ENCODE measurements at places on chromosomes 7 and 10. TPM values are rescaled to one million over a fixed set of nuclear protein-coding genes. Genes with fewer than 3 reads are reported as not detected.

DNA sequence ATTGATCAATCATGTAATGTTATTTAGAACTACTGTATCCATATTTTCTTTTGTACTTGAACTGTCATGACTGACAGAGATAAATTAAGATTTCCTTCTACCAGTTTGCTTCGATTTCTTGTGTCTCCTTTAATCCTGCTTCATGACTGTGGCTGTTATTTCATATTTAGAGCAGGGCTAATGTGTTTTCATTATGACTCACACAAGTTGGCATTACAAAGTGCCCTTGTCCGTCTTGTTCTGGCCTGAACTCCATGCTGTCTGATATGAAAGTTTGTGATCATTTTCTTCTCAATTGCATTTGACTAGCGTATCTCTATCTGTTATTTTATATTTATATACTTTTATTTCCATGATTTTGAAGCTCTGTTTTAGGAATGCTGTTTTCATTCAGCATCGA is 344.1 kb upstream of the PRKCQ start:
- no peak for DNase-seq

The DMTF1 gene
- total RNA-seq, result 92.4 TPM

The NUDCD3 gene
- total RNA-seq, result 131 TPM

DNA sequence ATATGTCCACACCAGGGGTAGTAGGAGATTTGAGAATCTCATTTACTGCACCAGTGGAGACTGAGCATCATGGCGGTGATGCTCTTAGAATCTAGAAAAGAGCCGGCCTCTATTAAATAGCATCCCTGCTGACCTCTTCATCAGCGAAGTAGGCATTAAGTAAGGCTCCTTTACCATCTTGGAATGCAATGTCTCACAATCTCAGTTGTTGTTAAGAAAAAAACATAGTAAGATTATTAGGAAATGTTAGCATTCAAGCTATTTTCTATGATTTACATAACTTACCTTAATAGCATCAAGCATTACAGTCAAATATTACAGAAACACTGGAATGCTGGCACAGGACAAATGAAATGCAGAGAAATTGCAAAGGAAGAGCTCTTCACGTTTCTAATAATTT is 54.5 kb downstream of the ORC5 start:
- no peak for DNase-seq

DNA sequence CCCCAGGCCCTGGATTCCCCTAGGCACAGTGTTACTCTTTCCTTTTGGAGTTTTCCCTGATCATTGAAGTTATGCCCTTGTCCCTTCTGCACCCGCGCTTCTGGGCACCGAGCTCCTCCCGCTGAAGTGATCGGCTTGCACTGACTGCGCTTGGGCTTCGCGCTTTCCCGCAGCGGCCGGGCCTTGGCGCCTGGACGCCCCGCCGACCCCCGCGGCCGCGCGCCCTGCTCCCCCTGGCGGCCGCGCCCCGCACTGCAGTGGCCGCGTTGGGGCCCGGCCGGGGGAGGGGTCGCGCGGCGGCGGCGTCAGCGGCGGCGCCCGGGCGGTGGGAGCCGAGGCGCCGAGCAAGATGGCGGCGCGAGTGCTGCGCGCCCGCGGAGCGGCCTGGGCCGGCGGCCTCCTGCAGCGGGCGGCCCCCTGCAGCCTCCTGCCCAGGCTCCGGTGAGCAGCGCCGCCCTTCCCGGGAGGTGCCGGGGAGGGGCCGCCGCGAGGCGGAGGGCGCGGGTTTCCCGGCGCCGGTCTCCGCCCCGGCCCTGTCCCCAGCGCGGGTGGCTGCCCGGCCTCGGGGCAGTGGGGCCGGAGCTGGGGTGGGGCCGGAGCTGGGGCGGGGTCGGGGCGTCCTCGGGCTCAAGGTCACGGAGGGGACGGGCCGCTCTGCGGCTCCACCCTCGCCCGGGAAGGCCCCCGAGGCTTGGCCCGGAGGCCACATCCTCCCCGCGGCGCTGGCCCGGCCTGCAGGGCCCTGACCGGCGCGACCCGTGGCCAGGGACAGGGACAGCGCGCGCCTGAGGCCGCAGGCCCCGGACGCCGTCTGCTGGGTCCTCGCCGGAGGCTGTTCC is at the start of gene NIPSNAP2:
Gene NIPSNAP2, plus strand, starts transcription at position 325 of the 839 bp plus-strand sequence. Its CDS starts 25 bp downstream, at position 350.
- DNase-seq, result peak; percentile 72

The NFE2L3 gene
- 6.3 TPM for total RNA-seq

GRCh38 chr10:77530011-77530410 is 107.6 kb downstream of the KCNMA1 start:
- DNase-seq, result no peak

The GALNT17 gene
- 6.0 TPM for total RNA-seq

DNA sequence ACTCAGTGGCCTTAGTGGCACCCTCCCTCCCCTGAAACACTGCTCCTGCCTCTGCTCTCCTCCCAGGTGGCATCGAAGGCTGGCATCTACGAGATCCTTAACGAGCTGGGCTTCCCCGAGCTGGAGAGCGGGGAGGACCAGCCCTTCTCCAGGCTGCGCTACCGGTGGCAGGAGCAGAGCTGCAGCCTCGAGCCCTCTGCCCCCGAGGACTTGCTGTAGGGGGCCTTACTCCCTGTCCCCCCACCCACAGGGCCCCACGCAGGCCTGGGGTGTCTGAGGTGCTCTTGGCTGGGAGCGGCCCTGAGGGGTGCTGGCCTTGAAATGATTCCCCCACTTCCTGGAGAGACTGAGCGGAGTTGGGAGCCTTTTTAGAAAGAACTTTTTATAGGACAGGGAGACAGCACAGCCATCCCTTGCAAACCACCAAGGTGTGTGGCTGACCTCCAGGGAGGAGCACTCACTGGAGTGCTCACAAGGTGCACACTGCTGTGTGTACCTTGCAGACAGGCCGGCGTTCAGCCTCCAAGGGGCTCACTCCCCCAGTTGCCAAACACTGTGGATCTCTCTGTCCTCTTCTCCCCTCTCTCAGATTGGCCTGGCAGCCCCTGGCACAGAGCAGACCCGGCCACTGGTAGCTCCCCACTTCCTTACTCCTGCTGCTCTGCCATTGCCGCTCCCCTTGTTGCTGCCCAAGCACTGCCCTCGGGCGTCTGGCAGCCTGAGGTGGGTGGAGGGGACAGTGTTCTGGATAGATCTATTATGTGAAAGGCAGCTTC is 35.8 kb downstream of the PRF1 start:
- no peak for DNase-seq

- no peak for DNase-seq
Observed at GRCh38 chr7:108596560-108596959, 26.9 kb downstream of the DNAJB9 start.

DNA sequence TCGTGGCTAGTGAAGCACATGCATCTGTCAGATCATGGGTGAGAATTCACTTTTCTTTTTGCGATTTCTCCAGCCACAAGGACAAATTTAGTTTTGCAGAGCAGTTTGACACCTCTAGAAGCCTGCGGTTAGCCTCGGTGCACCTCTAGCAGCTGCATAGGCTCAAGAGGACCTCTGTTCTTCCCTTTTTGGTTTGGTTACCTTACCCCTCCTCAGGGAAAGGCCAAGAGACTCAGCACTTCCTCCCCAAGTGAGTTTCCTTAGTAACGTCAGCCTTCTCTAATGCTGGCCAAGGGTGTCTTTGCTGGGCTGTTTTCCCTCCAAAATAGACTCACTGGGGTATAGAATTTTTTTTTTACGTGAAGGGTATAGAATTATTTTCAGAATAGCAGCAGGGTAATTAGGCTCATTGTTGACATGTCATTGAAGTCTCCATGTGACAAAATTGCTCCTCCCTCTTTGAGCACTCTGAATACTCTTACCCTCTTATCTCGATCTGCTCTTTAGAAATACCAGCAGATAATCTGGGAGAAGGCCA is 97.8 kb downstream of the AUTS2 start:
- no peak for DNase-seq

- no peak for DNase-seq
Observed at GRCh38 chr10:2734603-2735002, 332.7 kb upstream of the PFKP start.

The PRXL2A gene
- total RNA-seq, result 118 TPM

The GRM3 gene
- total RNA-seq, result not detected

DNA sequence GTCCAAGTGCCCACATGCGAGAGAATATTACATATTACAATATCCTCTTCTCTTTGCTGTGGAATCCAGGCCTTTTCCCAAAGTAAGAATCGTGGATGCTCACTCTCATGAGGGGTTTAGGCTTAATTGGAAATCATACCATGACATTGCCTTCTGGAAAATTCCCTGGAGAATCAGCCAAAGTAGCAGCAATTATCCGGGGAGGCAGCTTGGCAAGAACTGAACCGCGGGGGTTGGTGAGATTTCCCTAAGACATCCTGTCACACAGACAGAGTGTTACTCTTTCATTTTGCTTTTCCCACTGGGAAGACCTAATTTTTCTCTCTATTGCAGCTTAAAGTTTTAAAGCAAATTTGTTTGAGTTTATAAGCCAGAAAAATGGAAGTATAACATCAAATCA is 463.6 kb upstream of the DPP6 start:
- no peak for DNase-seq

- no peak for DNase-seq
Observed at GRCh38 chr7:47400741-47401206, 181.1 kb downstream of the TNS3 start.

- no peak for DNase-seq
Observed at GRCh38 chr7:103990991-103991390, 1.5 kb upstream of the RELN start.

DNA sequence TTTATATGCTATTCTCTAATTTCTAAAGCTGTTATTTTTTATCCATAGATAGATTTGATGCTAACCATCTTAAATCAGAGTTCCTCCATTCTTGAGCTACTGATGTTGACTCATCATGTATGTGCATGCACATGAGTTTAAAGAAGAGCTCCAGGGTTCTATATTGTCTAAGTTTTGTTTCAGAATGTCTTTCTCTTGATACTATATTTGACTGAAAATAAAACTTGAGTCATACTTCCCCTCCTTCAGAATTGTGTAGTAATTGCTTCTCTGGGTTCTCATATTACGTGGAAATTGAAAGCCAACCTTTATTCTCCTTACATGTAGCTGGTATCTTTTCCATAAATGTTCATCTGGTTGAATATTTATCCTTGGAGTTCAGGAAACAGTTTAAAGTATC is 89.4 kb downstream of the LRRTM3 start:
- no peak for DNase-seq

DNA sequence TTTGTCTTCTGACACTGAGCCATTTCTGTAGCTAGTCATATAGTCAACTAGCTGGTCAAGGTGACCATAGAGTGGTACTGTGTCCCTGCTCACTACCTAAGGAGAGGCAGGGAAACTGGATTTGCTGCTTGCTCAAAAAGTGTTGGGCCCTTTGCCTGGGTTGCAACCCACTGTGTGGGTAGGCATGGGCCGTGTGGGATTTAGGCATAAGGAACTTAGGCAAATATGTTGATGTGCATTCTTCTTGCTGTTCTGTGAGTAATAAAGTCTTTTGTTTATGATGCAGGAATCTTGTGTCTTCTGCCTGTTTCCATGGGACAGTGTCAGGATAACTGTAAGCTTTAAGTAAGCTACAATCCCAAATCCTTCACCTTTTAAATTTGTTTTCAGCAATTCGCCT is 23.1 kb upstream of the TCTN3 start:
- no peak for DNase-seq

The GBF1 gene
- 64.4 TPM for total RNA-seq

GRCh38 chr10:113108194-113108835 is 158.3 kb downstream of the TCF7L2 start:
- DNase-seq, result peak; percentile 31

- DNase-seq, result no peak
Observed at GRCh38 chr10:14137391-14137790, 193.3 kb downstream of the FRMD4A start.

DNA sequence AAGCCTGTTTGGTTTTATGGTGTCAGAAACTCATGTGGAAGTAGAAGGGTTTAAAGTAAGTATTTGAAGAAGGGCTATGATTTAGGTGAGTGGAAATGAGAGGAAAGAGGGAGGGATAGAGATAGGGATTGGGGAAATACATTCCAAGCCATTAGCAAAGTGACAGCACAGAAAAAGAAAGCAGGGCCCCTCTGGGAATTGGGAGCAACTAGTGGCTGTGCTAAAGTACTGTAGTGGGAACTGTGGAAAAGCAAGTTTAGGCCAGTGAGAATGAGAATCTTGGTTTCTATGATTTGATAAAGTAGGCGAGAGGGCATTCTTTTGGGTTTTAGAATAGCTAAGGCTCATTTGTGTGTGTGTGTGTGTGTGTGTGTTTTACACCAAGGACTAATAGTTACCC is 5.0 kb downstream of the PRKG1 start:
- no peak for DNase-seq

- DNase-seq, result peak; percentile 73
Observed at GRCh38 chr7:128893251-128894100, 17.0 kb downstream of the KCP start.

DNA sequence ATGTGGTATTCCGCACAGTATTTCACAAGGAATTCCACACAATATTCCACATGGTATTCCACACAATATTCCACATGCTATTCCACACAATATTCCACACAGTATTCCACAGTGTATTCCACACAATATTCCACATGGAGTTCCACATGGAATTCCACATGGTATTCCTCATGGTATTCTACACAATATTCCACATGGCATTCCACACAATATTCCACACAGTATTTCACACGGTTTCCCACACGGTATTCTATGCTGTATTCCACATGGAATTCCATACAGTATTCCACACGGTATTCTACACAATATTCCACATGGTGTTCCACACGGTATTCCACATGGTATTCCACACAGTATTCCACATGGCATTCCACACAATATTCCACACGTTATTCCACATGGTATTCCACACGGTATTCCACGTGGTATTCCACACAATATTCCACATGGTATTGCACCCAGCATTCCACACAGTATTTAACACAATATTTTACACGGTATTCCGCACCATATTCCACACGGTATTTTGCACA is 137.3 kb upstream of the CHST15 start:
- no peak for DNase-seq

The LIPF gene
- total RNA-seq, result not detected

GRCh38 chr7:366161-366803 is 76.3 kb downstream of the FOXL3 start:
- DNase-seq, result no peak

The KIF5B gene
- 88.1 TPM for total RNA-seq

DNA sequence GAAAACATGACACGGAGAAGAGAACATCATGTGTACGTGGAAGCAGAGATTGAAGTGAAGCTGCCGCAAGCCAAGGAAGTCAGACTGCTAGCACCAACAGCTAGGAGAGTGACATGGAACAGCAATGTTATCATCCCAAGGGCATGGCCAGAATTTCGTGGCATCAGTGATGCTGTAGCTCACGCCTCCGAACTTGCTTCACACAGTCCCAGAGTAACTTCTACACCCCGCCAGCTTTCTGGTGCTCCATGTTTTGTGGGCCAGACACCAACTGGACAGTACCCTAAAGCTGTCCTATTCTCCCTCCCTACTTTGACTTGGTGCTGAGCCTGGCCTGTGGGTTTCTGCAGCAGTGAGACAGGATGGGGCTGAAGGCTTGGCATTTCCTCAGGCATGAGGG is 33.0 kb upstream of the EMX2 start:
- DNase-seq, result no peak

The FHIP2A gene
- 38.0 TPM for total RNA-seq

Data from ureter (tissue), 1 donor.